LHCN-M2 (cell line): ENCODE measurements at places on chromosomes 16 and 17.

DNA sequence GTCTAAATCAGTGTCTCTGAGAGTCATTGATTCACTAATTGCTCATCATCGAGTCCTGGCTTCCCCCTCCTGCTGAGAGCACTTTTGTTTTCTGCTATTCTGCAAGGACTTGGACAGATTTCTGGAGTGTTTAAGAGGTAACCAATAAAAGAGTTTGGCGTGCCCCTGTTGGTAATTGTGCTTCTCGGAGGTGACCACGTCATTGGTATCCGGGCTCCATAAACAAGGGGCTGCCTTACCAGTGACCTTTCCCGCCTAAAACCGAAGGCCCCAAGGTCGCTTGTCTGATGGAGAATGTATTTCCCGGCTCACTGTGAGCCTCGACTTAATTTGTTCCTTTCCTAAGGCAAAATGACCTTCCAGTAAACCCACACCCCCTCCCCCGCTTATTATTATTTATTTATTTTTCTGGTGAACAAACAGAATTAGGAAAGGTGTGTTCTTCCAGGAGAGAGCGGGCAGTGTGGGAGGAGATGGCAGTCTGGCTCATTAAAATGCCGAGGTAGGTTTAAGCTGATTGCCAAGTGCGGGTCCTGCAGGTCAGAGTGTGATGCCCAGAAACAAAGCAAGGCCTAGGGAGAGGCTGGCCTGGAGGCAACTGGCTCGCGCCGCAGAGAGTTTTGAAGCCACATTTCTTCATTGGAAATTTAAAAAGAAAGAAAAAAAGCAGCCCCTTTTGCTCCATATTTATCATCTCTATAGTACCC lies 30.2 kb downstream of the MSI2 start:
- DNase-seq: no peak

- DNase-seq: no peak
Observed at GRCh38 chr17:68450801-68451200, 6.5 kb downstream of the WIPI1 start.

DNA sequence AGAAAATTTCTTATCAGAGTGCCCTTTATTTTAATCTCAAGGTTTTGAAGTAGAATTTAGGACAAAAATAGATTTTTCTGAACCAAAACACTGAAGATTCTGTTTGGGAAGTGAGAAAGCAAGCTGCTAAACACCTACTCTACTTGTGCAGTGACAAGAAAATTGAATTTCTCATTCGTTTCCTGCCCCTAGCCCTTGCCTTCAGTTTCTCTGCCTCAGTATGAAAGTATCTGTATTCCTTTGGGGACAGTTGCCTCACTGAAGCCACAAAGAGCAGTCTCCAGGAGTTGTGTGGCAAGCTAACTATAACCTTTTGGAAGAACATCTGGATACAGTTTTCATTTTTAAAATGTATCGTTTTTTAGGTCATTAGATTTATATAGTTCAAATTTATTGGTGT lies 19.7 kb downstream of the MOSMO start:
- peak; percentile 64 for DNase-seq

- DNase-seq: no peak
Observed at GRCh38 chr17:56752263-56752836, 81.4 kb downstream of the C17orf67 start.

DNA sequence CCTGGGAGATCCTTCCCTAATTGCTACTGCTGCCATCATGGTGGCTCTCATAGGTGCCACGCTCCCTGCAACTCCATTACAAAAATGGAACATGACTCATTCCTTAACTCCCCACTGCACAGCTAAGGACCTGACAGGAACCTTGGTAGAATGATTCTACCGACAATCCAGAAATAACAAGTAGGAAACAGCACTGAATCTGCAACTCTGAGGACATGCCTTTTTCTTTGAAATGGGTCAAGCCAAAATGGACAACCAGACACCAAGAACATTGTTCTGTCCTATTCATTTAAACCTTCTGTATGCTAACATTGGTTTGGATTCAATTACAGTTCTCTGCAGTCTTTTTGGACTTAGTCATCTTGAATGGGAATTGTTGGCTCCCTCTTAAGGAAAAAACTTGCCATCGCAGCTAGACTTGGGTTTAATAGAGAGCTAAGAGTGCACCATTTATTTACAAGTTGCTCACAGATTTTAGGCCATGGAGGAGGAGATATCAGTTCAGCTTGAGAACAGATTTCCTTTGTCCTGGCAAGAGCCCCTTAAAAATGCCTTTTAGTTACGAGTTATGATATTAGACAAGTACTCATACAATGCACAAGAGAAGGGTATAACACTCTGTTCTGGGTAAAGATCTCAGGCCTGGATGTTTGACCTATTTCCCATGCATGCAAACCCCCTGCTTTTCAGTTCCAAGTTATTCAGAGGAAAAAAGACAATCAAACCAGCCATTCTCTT lies 20.9 kb upstream of the NSRP1 start:
- peak; percentile 79 for DNase-seq

DNA sequence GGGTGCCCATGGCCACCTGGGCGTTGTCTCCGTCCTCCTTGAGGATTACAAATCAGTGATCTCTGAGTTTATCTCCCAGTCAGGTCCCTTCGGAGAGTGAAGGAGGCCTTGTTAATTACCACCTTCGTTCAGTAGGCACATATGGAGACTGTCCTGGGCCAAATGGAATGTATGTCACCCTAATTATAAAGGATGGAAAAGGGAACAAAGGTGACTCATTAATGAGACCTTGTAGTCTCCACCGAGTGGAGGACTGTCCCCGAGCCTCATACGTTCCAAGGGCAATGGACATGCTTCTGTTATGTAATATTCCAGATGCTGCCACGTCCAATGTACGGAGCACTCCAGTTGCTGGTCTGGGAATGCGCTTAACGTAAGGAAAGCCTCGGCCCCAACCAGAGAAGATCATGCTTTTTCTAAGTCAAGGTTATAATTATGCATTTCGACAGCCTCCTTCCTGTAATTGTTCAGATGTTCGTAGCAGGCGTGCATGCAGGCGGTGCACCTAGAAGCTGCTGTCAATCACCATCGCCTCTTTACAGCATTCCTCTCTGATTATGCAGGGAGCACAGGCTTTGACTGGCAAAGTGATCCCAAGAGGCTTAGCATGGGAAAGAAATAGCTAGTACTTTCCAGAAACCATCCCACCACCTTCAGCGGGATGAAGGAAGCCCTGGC lies 22.4 kb upstream of the SEC14L1 start:
- no peak for DNase-seq

- DNase-seq: peak; percentile 90
Observed at GRCh38 chr17:50151937-50152547, 1.6 kb upstream of the PPP1R9B start.

- peak; percentile 73 for DNase-seq
Observed at GRCh38 chr17:28908640-28909167, 5.8 kb upstream of the DHRS13 start.

DNA sequence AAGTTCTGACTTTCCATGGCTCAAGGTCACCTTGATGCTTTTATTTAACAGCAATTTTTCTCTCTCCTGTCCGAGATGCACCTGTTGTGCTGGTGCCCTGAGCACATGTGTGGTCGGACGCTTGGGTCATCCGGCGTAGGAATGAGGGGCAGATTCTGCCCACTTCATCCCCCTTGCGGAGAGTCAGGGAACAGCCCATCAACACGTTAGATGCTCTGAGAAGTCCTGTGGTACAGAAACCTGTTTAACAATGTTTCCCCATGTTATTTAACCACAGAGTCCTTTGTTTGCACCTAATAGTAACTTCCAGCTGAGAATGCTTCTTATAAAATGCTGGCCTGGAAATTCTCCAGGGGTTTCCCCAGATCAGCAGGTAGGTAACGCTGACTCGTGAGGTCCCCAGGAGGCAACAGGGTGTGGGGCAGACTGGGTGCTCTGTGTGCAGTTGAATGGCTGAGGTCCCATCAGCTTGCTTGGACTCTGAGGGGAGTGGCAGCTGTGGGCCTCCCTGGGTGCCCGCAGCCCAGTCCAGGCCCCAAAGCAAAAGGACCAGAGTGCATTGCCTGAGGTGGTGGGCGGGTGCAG lies 17.8 kb downstream of the DOC2B start:
- DNase-seq: peak; percentile 10

DNA sequence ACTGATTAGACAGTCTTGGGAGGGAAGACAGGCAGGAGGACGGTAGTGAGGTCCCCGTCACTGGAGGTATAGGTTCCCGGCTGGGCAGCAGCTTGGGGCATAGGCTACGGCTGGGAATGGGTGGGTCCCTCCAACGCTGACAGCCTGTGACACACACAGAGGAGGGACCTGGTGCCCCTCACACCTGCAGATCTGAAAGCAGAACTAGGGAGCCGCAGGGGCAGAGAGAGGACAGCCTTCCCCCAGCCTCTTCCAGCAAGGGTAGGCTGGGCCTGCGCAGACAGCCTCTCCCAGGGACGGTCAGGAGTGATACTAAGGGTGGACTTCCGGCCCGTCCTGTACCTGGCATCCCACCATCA lies 2.0 kb downstream of the P2RX1 start:
- no peak for DNase-seq

DNA sequence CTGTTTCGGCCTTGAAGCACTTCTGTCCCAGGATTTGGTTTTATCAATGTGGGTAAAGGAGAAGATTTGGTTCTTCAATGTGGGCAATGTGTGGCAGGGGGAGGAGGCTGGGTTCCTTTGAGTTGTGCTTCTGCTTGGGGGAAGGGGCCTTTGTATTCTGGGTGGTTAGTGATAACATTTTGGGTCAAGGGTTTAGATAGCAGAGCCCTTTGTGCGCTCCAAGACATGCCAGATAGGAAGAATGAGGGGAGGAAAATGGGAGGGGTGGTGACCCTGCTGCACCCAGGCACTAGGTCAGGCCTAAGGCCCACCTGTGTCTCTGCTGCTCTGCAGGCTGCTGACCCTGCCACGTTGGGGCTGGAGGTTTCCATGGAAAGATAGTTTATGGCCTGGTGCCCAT lies 40.0 kb upstream of the CDC42EP4 start:
- DNase-seq: no peak

GRCh38 chr16:57043248-57043647 lies 49.1 kb upstream of the CPNE2 start:
- no peak for DNase-seq

- DNase-seq: peak; percentile 22
Observed at GRCh38 chr17:58084317-58084981, 1.2 kb downstream of the DYNLL2 start.

- DNase-seq: no peak
Observed at GRCh38 chr17:66345264-66345663, 42.9 kb downstream of the PRKCA start.

- DNase-seq: no peak
Observed at GRCh38 chr16:23642246-23642774, 1.0 kb downstream of the DCTN5 start.

GRCh38 chr16:81609323-81609892 lies 164.8 kb downstream of the CMIP start:
- no peak for DNase-seq

- no peak for DNase-seq
Observed at GRCh38 chr16:78106686-78107085, 7.2 kb downstream of the WWOX start.

- no peak for DNase-seq
Observed at GRCh38 chr17:35555691-35556090, 4.9 kb downstream of the SLFN14 start.

DNA sequence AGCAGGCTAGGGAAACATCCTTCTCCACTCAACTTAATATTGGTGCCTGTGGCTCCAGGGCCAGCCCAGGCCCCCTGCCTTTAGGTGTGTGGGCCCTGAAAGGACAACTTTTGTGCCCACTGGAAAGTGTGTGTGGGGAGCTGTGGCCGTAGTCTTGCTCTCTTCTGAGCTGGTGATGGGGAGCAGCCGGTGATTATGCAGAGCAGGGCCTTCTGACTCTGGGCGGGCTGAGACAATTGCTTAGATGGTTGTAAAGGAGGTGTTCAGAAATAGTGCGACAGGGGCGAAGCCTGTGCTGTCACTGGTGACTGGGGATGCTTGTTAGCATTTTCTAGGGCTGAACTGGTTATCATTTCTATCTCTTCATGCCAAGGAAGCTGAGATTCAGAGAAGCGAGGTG lies 62.6 kb downstream of the MSI2 start:
- DNase-seq: no peak

- no peak for DNase-seq
Observed at GRCh38 chr16:87201790-87202189, 115.4 kb downstream of the C16orf95 start.

GRCh38 chr16:11151885-11152629 lies 103.9 kb downstream of the SOCS1 start:
- DNase-seq: peak; percentile 61

DNA sequence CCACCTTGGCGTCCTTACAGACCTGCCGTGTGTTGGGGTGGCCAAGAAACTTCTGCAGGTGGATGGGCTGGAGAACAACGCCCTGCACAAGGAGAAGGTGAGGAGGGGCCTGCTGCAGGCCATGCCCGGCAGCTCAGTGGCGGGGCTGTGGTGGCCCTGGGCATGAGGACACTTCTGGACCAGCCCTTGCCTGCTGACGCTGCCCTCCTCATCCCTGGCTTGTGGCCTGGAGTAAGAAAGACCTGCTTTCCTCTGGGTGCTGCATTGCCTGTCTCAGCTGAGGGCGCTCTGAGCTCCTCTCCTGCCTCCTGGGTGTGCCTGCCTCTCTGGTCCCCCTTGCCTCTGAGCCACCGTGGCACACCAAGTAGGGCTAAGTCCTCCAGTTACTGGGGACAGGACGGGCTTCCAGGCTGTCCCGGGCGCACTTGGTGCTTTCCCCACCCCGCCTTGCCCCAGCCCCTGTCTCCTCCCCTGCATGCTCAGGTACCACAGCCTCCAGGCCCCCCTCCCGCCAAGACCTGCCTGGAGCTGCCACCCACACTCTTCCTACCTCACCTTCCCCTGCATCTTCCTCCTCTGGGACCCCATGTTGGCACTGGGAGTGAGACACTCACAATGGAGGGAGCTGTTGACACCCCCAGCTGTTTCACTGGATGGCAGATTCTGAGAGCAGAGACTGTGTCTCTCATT lies 8.7 kb downstream of the ENDOV start:
- DNase-seq: no peak

DNA sequence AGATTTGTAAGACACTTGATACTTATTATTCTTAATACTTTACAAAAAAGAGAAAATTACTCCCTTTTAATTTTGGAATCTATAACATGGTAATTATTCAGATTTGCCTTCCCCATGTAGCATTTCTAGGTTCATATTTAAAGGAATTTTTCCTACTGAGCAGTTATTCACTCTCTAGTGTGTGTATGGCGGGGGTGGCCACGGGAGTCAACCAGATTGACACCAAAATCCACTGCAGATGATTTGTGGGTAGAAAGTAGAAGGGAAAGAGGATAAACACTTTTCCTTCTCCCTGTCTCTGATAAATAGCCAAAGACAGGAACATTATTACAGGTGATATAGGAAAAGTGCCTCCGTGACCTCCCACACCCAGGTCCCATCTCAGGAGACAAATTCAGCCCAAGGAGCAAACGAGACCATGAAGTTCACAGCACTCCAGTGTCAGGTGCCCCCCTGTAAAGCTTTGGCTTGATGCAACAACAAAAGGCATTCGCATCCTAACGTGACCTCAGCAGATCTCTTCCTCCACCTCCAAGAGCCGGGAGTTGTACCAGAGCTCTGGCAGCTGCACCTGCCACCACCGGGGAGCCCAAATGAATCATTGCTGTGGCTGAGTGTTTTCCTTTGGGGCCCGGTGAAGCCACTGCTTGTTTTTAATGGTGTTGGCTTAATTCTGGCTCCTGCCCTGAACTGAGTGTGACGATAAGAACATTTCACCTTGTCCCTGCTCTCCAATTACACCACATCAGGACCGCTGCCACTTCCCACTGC lies 92.7 kb upstream of the NOL11 start:
- peak; percentile 56 for DNase-seq
